ENCODE measurements at places on chromosomes 5 and 9. TPM values are rescaled to one million over a fixed set of nuclear protein-coding genes. Genes with fewer than 3 reads are reported as not detected.

- no peak for ATAC-seq
Observed at GRCh38 chr5:125100951-125101350, 354.5 kb upstream of the ZNF608 start.

- no peak for ATAC-seq
Observed at GRCh38 chr9:118362596-118362995, 658.4 kb downstream of the TLR4 start.

The DMGDH gene
- 7.2 TPM for total RNA-seq

DNA sequence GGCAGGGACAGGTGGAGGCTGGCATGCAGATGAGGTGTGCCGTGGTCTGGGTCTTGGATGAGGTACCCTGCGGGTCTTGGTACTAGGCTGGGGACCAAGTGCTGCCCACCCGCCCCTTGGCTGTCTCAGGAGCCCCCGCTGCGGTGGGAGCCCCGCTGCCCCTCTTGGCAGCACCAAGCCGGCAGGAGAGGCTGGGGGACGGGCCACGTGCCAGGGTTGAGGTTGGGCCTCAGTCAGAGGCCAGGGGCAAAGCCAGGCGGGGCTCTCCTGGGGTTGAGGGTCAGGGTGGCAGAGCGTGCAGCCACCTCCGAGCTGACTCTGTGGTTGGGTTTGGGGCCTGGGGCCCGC is 2.0 kb downstream of the CARD9 start:
- no peak for ATAC-seq

DNA sequence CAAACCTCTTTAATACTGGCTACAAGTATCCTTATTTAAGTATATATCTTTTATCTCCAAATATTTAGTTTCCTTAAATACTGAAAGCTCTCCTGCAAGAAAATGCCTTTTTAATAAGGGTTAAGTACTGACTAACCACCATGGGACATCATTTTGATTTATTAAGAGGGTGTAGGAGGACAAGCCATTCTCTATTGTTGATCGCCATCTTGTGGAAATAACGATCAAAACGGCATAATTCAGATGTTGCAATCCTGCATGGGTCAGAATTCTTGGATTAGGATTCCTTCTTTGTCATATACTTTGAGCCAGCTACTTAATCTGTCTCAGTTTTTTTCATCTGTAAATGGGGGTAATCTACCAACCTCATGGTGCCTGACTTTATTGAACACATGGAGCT is 28.7 kb upstream of the C5orf46 start:
- no peak for ATAC-seq

DNA sequence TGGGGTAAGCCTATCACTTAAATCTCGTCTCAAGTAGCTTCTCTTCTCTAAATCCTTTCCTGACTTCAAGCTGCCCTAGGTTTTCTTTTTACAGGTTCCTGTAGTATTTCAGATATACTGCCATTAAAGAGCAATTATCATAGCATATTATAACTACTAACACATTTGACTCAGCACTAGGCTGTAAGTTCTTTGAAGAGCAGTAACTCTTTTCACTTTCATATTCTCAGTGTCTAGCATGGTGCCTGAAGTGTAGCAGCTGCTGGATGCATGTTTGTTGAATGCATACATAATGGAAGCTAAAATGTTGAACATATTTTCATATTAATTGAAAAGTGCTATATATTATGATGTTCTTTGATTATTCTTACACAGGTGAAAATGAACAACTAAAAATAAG is 22.5 kb downstream of the CCDC152 start:
- ATAC-seq: no peak

DNA sequence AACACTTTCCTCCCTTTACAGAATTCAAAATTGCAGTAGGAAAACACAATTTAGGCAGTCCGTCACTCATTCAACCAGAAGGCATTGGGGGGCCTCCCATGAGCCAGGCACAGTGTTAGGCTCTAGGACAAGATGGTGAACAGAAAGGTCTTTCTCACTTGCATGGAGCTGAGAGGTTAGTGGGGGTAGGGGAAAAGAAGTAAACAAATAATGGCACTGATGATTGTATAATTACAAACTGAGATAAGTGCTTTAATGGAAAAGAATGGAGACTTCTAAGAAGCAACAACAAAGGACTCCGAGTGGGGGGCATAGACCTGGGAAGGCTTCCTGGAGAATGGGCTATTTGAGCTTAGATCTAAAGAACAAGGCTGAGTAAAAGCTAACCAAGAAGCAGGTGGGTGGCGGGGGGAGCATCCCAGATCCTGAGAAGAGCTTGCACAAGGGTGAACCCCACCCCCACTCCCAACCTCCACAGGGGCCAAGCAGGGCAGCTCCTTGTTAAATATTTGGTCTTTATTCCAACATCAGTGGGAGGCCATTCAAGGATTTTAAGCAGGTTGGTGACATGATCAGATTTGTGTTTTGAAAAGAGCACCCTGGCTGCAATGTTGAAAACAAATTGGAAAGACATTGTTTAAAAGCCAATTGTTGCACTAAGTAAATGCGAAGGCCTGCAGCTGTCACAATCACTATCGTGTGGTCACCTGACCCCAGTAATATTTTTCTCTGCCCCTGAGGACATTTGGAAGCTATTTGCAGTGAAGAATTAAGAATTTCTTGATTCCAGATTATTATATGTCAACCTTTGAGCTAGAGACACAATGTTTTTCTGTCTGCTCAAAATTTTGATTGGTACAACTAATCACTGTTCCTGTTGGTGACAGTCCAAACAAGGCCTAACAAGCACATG is 73.9 kb upstream of the EFNA5 start:
- no peak for ATAC-seq

The ABLIM3 gene
- total RNA-seq: 20.4 TPM

The SPINK6 gene
- total RNA-seq: not detected

DNA sequence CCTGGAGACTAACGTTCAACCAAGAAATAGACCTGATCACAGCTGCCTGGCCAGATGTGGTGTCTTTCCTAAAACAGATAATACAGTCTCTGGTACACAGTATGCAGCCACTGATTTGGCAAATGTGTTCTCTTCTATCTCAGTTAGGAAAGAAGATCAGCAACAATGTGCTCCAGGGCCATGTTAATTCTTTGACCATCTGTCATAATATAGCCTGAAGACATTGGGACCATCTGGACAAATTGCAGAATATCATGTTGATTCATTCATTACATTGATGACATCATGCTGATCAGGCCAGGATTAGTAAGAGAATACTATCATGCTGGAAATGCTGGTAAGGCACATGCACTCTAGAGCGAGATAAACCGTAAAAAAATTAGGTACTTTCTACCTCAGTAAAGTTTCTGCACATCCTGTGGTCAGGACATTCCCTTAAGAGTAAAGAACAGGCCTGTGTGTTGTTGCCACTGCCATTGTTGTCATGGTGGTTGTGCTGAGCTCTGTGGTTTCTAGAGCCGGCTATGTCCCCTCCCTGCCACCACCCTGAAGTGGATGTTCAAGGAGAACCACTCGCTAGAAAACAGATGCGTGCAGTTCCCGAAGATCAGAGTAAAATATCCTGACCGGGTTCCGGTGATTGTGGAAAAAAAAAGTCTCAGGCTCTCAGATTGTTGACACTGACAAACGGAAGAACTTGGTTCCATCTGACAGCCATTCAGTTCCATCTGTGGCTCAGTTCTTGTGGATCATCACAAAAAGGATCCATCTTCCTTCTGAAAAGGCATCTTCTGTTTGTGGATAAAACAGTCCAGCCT is 6.4 kb upstream of the JMY start:
- no peak for ATAC-seq

GRCh38 chr9:27602142-27602861 is 29.0 kb upstream of the C9orf72 start:
- ATAC-seq: no peak

GRCh38 chr9:133031130-133031422 is 279 bp downstream of the GTF3C5 start:
- ATAC-seq: no peak

The TMC1 gene
- total RNA-seq: not detected

DNA sequence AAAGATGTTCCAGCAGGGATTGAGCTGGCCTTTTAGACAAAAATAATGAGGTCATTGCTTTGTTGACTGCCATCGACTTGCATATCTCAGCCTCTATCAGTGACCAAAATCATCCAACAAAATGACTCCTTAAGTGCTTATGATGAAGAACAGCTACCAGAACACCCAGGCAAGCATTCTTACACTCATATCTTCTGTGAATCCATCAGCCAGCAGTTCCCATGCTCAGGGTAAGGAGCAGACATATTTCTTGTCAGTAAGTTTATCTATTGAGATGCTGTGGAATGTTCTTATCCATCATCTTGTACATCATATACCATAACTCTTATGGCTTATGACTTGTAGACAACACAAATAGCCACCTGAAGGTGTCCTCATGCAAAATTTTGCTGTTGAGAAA is 20.2 kb upstream of the SPDL1 start:
- no peak for ATAC-seq

DNA sequence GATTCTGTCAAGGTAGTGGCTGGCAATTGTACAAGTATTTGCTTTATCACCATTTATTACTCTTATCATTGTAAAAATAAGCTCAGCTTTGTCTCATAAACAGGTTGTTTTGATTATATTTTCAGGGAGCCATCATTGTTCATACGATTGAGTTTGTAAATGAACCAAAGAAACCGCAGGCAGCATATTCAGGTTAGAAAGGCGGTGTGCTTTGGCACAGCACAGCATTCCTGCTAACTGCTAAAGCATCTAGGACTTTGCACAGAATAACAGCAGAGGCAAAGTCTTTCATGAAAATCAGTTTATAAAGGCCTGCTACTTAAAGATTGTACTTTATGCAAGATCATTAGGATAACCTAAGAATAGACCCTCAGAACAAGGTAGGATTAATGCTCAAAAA is 281.5 kb upstream of the SLC24A2 start:
- ATAC-seq: no peak

DNA sequence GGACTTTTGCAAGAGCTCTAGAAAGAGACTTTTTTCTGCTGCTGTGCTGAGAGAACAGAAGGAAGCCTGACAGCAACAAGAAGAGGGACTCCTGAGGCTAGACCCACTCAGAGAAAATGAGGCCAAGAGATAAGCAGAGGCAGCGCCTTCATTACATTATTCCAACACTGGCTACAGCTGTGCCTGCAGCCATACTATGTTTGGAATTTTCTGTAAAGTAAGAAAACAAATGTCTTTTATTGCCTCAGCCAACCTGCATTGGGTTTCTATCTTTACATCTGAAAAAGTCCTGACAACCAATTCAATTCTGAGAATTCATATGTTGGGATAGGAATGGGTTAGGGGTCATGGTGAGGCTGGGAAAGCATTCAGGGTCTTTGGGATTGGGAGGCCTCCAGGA is 33.7 kb downstream of the FAT2 start:
- ATAC-seq: no peak

GRCh38 chr5:102218159-102218558 is 77.9 kb downstream of the SLCO4C1 start:
- no peak for ATAC-seq

The CLINT1 gene
- total RNA-seq: 69.1 TPM

DNA sequence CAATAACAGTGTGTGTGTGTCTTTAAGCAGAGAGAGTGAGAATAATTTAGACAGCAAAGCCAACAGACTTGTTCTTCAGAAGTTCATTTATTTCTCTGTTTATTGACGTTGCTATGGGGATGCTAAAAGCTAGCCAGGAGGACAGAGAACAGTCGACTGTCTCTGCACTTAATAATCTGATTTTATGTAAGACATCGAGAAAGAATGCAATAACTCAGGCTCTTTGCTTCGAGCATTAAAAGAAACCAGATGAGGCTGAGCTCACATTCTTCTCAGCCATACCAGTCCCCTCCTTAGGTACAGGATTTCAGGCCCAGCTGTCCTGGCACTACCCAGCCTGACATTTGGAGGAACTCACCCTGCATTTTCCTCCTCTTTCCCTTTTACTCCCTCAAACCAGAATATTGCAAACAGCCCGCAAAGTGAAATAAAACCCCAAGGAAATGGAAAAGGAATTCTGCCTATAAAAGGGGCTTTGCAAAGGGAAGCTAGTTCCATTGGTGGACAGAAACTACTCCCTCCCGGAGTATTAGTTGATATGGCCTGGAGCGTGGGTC is 44.5 kb upstream of the DPYSL3 start:
- peak; percentile 71 for ATAC-seq

- no peak for ATAC-seq
Observed at GRCh38 chr9:117091529-117091928, 323.3 kb downstream of the ASTN2 start.

The HAND1 gene
- total RNA-seq: not detected

The TRPM6 gene
- 1.1 TPM for total RNA-seq

The PTPN3 gene
- 3.4 TPM for total RNA-seq

The FOXD4 gene
- 0.78 TPM for total RNA-seq

Measured in gastroesophageal sphincter (tissue), 4 donors.